ENCODE measurements at places on chromosomes 16 and 17.

- DNase-seq: no peak
These were observed 144.8 kb upstream of the RPH3AL start for GRCh38 chr17:497241-498034.

DNA sequence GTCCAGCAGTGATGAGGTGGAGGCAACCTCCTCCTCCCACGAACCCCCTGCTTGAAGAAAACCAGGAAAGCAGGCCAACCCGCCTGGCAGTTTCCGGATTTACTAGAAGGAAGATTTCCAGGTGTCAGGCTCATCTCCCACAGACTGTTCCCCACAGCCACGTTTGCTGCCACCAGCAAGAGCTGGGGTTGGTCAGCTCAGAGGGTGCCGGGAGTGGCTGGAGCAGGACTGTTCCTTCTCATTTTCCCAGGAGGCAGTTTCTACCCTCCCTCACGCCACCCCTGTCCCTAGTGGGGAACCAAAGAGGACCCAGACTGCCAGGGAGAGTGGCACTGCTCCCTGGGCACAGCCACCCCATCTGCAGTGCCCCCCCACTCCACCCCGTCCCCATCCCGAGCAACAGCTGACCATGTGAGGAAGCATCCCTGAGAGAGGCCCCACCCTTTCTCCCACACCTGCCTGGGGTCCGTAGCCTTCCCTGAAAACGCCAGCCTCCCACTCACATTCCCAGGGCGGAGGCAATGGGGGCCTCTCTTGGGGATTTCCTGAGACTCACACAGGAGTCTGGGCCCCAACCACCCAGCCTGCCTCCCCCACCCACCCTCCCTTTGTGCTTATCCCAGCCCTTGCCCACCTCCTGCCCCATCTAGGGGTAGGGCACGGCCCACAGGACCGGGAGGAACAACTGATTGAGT is 5.9 kb downstream of the KRT17 start:
- no peak for DNase-seq

- no peak for DNase-seq
These were observed 335.1 kb downstream of the CPPED1 start for GRCh38 chr16:12468552-12468951.

DNA sequence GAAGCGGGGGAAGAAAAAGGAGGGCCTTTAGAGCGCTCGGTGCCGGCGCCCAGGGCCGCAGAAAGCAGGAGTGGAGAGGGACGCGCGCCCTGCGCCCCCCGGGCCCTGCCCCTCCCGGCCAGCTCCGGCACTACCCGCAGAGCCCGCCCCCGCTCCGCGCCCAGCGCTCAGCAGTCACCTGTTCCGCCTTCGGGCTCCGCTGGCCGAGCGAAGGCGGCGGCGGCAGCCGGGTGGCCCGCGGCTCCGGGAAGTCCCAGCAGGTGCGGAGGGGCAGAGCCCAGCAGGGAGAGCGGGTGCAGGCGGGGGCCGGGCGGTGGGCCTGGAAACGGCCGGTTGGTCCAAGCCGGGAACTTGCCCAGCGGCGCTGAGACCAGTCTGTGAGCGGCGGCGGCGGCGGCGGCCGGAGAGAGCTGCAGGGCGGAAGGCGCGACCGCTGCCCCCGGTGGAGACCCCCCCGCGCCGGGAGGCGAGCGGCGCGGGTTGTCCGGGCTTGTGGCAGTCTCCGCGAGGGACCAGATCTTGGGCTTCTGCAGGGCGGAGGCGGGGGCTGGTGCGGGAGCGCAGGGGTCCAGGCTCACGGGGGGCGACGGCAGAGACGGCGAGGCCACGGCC is 2.2 kb downstream of the IRX3 start:
- peak; percentile 70 for DNase-seq

- DNase-seq: no peak
These were observed 169.7 kb upstream of the IRX3 start for GRCh38 chr16:54456291-54456690.

DNA sequence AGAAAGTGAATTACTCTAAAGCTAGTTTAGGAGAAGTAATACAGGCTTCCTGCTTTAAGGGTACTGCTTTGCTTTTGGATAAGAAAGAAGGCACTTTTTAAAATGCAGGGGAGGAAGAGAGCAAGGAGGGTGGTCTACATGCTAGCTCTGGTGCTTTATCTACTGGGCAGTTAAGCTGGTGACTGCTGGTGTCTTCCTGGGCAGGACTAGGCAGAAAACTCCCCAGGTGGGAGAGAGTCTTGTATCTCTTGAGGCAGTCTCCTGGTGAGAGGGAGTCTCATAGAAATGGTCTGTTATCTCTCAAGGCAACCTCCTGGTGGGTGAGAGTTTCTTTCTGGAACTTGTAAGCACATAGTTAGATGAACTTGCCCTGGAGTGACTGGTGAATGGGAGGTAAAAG is 953.9 kb upstream of the GOT2 start:
- no peak for DNase-seq

GRCh38 chr17:69170377-69170776 is 28.7 kb upstream of the ABCA6 start:
- DNase-seq: no peak

- peak; percentile 68 for DNase-seq
These were observed 748 bp upstream of the CMTM3 start for GRCh38 chr16:66603537-66604375.

- no peak for DNase-seq
These were observed 2.5 kb upstream of the IGSF6 start for GRCh38 chr16:21654881-21655280.

GRCh38 chr17:32007463-32008298 is 498 bp downstream of the LRRC37B start:
- no peak for DNase-seq

- DNase-seq: no peak
These were observed 127.1 kb downstream of the ENGASE start for GRCh38 chr17:79201536-79202227.

GRCh38 chr17:6843241-6843880 is 11.8 kb upstream of the TEKT1 start:
- DNase-seq: no peak

DNA sequence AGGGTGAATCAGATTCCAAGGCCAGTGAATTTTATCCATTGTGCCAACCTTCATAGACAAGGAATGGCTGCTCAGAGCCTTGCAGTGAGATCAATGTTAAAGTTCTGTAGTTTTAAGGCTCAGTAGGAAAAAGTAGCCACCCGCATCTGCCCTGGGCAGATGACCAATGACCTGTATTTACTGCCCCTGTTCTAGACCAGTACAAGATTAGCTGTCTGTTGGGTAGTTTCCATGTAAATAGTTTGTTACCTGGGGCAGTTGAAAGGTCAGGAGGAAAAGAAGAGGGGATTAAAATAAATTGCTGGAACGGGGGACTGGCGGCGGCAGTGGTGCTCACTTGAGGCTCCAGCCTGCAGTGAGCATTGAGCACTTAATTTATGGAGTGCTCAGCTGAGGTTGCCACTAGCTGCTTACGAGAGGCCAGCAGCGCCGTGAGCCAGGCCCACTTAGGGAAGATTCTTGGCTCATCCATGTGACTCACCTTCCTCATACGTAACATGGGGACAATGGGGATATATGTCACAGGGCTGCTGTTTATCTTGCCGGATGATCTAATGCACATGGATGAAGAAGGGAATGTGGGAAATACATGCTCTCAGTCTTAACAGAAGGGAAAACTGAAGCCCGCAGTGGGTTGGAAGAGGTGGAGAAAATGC is 10.7 kb upstream of the NOS2 start:
- no peak for DNase-seq

DNA sequence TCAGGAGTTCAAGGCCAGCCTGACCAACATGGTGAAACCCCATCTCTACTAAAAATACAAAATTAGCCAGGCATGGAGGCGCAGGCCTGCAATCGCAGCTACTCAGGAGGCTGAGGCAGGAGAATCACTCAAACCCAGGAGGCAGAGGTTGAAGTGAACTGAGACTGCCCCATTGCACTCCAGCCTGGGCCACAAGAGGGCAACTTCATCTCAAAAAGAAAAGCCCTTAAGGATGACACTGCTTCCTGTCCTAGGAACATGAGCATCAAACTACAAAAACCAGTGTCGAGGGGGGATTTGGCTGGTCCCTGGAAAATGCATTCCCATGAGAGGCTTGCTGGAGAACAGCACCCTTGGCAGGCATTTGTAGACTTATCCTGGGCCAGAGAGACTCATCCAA is 449.5 kb upstream of the PSMD7 start:
- no peak for DNase-seq

- DNase-seq: no peak
These were observed 69.4 kb upstream of the CREBBP start for GRCh38 chr16:3949946-3950342.

DNA sequence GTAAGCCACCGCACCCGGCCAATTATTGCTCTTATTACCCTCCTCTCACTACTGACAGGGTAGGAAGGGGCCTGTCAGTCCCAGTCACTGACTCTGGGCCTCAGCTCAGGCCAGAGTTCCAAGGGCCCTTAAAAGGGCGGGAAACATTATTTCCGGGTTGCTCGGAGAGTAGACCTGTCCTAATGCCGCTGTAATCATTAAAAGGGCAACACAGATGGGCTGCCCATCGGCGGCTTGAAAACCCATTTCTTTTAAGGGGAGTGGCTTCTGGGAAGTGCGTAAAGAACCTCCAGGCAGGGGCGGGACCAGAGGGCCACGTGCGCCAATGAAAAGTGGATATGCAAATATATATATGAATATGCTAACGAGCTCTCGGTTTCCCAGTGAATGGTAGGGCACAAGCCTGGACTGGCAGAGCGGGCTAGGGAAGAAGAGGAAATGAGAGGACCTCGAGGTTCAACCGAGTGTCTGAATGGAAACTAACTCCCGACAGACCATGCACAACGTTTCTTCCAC is 26.6 kb downstream of the PIPOX start:
- no peak for DNase-seq

- peak; percentile 97 for DNase-seq
These were observed at the start of gene THUMPD1 for GRCh38 chr16:20741554-20742285. THUMPD1 (minus strand) TSS chr16:20741818; CDS start chr16:20741739, 79 bp downstream.

- no peak for DNase-seq
These were observed 257.5 kb downstream of the ENGASE start for GRCh38 chr17:79332011-79332554.

DNA sequence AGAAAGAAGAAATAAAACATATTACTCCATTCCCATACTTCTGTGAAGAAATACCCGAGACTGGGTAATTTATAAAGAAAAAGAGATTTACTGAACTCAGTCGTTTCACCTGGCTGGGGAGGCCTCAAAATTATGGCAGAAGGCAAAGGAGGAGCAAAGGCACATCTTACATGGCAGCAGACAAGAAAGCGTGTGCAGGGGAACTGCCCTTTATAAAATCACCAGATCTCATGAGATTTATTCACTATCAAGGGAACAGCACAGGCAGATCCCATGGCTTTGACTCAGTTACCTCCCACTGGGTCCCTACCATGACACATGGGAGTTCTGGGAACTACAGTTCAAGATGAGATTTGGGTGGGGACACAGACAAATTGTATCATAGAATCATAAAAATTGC is 365.4 kb downstream of the WWOX start:
- DNase-seq: no peak

- no peak for DNase-seq
These were observed 59.0 kb upstream of the TNRC6C start for GRCh38 chr17:77899498-77899897.

GRCh38 chr16:29951625-29952365 is 10.1 kb upstream of the TMEM219 start:
- DNase-seq: no peak

- no peak for DNase-seq
These were observed 19.5 kb downstream of the SALL1 start for GRCh38 chr16:51131619-51132018.

- no peak for DNase-seq
These were observed 51.7 kb downstream of the TBX4 start for GRCh38 chr17:61503961-61504360.

DNA sequence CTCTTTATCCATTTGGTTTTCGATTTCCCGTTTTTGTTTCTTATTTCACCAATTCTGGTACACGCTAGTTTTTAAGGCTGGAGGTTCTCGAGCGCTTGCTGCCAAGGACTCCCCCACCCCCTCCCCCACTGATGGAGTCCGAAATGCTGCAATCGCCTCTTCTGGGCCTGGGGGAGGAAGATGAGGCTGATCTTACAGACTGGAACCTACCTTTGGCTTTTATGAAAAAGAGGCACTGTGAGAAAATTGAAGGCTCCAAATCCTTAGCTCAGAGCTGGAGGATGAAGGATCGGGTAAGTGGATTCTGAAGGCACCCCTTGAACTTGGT is 825 bp downstream of the RPTOR start:
- DNase-seq: no peak

DNA sequence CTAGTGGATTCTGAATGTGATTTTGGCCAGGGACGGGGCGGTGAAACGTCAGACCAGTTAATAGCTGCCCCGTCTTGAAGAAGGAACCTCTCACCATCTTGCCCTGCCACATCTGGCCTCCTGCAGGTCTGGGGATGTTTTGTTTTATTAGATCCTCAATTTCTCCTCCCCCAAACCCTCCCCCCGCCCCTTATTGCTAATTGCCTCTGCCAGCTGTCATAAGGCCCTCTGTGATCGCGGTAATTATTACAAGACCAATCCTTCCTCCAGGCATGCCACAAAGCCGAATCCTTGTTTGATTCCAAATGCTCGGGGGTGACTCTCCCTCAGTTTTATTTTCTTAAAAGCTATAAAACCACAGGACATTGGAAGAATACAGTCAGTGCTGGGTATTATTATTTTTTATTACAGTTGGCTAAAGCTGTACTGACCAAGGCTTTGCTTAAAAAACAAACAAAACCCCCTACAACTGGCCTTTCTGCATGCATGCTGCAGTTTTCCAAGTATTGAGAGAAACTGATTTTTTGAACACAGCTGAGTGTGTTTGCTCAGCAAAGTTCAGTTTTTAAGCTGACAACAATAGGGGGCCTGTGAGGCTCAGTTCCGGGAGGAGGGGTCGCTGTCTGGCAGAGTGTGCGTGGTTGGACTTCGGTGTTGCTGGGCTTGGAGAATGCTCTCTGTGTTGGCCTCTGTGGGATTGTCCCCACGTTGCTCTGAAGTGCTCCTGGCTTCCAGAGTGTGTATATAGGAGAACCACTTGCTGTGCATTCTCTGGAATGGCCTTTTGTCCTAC is 1.7 kb downstream of the KSR1 start:
- DNase-seq: peak; percentile 21

GRCh38 chr16:19289811-19290485 is 4.4 kb downstream of the CLEC19A start:
- DNase-seq: peak; percentile 23

- DNase-seq: peak; percentile 29
These were observed 1.2 kb upstream of the ABCA3 start for GRCh38 chr16:2341456-2342447.

DNA sequence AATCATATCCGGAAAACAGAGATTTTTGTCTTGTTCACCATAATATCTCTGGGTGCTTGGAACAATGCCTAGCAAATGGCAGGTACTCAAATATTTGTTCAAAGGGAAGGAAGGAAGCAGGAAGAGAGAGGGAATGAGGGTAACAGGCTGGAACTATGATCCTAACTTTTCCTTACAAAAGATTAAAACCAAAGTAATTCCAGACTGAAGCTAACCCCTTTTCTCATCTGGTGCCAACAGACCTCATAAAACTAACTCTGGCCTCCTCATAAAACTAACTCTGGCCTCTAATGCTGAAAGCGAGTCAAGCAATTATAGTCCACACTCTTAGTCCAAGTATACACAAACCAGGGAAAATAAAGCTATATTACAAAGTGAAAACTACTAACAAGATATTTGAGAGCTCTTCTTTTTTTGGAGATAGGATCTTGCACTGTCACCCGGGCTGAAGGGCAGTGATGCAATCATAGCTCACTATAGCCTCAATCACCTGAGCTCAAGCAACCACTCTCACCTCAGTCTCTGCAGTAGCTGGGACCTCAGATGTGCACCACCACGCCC is 84.6 kb downstream of the KANSL1 start:
- DNase-seq: no peak

Measured in nephron progenitor cell (in vitro differentiated cells).